ENCODE measurements at places on chromosomes 1 and 21.

- no peak for DNase-seq
These were observed 241.8 kb upstream of the POGK start for GRCh38 chr1:166597516-166597915.

DNA sequence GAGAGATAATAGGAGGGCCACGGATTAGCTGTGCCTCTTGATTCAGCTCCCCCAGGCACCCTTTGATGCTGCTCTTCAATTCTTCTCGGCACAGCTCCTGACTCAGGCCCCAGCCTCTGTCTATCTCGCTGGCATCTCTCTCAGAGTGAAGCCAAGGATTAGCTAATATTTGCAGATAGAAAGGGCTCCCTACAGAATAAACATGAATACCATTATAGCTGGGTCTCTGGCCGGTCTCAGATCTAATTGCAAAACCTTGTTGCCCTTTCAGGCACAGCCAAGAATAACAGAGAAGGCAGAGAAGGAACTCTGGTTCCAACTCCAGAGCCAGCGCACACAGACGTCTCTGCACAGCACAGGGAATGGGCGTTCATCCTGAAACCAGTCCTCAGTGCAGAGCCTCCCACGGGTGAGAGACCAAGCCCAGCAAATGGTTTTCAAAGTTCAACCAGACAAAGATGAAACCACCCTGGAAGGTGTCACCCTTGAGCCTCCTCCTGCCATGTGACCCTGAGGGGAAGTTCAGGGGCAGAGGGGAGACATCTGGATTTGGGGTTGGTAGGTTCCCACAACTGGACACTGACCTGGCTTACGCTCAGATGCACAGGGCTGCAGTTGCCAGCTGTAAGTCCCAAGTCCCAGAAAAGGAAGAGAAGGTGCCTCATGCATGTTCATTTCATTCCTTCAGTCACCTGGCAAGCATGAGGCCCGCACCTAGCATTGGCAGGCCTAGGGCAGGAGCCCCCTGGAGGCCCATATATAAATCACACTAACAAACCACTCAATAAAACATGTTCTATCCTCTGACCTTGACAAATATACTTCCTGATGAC lies 394.0 kb downstream of the NPHP4 start:
- DNase-seq: no peak

DNA sequence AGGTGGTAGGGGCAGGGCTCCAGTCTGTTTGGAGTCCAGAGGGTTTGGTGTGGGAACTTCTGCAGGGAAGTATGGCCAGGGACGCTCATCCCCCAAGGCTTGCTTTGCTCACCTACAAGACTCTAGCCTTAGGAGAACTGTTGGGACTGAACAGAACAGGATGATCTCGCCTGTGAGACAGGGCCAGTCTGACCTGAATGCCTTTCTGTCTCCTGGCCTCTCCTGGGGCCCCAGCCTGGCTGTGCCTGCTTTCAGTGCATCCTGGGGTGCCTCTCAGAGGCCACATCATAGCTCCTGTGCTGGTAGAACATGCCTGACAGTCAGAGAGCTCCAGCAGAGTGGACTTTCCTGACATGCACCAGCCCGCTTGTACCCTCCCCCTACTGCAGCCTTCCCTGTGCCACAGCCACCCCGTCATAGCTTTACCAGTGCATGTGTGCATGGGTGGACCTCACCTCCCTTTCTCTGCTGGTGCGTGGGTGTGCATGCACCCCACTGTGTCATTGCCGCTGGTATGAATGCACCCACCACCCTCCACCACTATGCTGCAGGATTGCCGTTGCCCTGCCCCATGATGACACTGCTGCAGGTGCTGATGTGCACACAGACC lies 165.8 kb downstream of the GIPC2 start:
- DNase-seq: no peak

DNA sequence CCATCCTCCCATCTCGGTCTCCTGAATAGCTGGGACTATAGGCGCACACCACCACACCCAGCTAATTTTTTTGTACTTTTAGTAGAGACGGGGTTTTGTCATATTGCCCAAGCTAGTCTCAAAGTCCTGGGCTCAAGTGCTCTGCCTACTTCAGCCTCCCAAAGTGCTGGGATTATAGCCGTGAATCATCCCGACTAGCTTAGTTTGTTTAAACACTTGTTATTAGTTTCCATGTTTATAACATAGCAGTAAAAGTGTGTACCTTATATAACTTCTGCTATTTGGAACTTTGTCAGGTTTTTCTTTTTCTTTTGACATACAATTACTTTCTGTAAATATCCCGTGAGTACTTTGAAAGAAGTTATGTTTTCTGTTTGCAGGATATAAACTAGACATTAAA lies 60.6 kb upstream of the C1orf21 start:
- DNase-seq: no peak

DNA sequence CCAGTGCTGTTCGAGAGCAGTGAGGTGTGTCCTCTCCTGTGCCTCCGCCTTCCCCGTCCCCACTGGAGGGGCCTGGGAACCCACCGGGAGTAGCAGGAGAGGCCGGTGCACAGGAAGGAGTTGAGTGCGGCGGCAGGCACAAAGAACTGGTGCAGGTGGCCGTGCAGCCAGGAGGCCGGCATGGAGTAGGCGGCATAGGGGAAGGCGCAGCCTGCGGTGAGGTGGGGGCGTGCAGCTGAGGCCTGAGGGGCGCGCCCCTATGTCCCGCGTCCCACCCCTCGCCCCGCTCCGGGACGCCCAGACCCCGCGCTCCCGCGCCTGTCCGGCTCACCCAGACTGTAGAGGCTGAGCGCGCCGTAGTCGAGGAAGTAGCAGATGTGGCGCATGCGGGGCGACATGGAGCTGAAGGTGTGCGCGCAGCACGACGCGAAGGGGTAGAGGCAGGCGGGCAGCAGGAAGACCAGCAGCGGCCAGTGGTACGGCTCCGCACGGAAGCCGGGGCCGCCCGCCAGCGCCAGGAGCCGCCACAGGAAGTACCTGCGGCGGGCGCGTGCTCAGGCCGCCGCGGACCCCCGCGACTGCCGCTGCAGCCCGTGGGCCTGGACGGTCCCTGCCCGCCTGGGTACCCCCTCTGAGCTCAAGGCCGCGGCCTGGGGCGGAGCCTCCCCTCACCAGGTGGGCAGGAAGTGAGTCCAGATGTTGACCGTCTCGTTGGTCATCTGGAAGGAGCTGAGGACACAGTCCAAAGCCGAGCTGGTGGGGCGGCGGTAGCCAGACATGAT lies 2.2 kb downstream of the PAQR6 start:
- peak; percentile 14 for DNase-seq

DNA sequence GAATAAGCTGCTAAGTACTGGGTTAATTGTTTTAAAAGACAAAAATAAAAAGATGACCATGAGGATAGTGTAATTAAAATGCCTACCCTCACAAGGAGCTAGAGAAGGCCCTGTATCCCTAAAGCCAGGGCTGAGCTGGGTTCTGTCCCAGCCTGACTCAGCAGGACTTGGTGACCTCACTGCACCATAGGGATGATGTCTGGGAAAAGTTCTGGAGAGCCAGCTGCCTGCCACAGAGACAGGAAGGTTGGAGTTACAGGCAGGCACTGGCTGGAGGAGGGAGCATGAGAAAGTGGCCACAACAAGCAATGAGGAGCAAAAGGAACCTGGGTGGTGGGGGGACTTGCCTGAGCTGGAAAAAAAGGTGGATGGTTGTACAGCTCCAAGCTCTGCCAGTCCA lies 5.7 kb upstream of the TNR start:
- DNase-seq: no peak

- no peak for DNase-seq
These were observed 33.1 kb downstream of the LPAR3 start for GRCh38 chr1:84859866-84860265.

DNA sequence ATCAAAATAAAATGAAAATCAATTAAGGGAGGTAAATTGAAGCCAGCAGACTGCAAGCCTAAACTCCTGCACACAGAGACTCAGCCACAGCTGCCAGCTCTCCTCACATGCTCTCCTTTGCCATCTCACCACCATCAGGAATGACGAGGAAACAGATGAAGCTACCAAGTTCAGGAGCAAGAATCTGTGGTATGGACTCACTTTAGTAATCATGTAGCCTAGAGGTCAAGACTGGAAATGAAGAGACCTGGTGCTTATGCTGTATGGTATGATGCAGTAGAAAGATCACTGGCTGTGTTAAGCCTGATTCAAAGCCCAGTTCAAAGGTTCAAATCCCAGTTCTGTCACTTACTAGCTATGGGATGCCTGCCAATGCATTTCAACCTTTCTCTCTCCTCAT lies 78.9 kb upstream of the CAMK1G start:
- no peak for DNase-seq

- DNase-seq: no peak
These were observed 4.1 kb downstream of the GSTM5 start for GRCh38 chr1:109716121-109716520.

DNA sequence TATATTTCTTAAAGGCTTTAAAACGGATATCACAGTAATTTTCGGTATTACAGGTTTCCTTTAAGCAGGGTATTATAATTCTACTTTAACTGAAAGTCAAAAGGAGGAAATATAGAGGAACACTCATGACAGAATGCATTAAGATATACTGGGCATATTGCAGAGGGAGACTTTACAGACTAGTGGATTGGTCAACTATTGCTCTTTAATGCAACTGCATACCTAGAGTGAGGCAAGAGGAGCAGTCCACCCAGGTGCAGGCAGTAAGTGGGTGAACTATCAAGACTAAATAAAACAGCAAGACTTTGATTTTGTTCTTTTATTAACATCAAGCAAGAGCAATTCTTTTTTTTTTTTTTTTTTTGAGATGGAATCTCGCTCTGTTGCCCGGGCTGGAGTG lies 10.5 kb downstream of the SCAF4 start:
- no peak for DNase-seq

- no peak for DNase-seq
These were observed 78.4 kb upstream of the RGS21 start for GRCh38 chr1:192238421-192238820.

All from NCI-H2081 treated with DMSO at 0.1 percent for 48 hours (cell line).